Activated naive CD4-positive, alpha-beta T cell treated with anti-CD3 and anti-CD28 coated beads for 36 hours (primary cell): ENCODE measurements at places on chromosomes 5 and 9. TPM values are rescaled to one million over a fixed set of nuclear protein-coding genes. Genes with fewer than 3 reads are reported as not detected.

DNA sequence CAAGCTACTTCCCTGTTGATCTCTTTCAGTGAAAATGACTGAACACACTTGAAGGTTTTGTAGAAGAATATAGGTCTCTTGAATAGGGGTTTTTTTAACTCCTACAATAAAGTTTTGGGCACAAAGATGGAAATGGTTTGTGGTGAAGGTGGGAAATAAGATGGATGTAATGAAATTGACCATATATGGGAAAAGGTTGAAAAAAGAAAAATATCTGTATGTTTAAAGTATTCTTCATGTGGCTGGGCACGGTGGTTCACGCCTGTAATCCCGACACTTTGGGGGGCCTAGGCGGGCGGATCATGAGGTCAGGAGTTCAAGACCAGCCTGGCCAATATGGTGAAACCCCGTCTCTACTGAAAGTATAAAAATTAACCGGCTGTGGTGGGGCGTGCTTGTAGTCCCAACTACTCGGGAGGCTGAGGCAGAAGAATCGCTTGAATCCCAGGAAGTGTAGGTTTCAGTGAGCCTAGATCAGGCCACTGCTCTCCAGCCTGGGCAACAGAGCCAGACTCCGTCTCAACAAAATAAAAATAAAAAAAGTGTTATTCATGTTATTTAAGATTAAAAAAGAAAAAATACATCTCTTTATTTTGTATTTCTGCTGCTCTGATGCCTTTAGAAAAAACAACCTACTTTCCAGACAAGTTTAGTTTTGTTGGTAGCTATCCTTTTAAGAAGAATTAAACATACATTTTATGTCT is 2.2 kb downstream of the RBM27 start:
- no peaks in the 10 kb centered on the region for H3K27me3 ChIP-seq
- H3K27ac ChIP-seq, result peak overlapping the region; percentile 68
- no peak for DNase-seq

DNA sequence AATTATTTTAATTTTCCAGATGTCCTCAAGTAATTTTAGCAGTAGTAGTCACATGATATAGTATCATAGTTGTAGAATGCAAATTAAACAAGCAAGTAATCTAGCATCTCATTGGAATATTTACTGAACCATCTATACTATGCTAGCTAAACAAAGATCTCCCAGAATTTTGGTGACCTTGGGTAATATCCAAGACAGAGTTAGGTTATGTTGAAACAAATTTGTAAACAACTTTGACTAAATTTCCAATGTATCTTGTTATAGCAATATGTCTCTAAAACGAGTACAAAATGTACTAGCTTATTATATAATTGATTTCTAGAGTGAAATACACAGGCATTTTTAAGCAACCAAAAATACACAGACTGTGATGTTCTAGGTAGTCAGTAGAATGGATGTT is 41.5 kb downstream of the VCAN start:
- no peak for DNase-seq
- H3K27me3 ChIP-seq, result peaks cover 11% of the 10 kb centered on the region
- H3K4me1 ChIP-seq, result no peaks in the 10 kb centered on the region
- no peak overlapping the region for H3K27ac ChIP-seq
- no peak overlapping the region for H3K4me3 ChIP-seq

- H3K27me3 ChIP-seq, result no peaks in the 10 kb centered on the region
- no peaks in the 10 kb centered on the region for H3K36me3 ChIP-seq
- H3K4me1 ChIP-seq, result no peaks in the 10 kb centered on the region
- no peak for DNase-seq
- H3K27ac ChIP-seq, result no peak overlapping the region
- no peak overlapping the region for H3K4me3 ChIP-seq
Observed at GRCh38 chr9:17398350-17398749, 180.5 kb upstream of the SH3GL2 start.

DNA sequence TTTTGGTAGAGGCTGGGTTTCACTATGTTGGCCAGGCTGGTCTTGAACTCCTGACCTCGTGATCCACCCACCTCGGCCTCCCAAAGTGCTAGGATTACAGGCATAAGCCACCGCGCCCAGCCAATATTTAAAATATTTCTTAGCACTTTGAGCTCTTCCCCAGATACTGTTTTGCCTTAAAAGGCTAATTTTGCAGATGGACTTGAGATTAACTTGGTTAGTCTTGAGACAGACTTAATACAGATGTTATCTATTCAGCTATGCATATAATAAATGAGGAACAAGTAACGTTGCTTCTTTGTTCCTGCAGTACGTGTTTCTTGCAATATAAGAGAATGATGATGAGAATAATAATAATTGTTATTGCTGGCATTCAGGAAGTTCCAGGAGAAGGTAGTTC is 56.3 kb downstream of the PCSK5 start:
- no peaks in the 10 kb centered on the region for H3K27me3 ChIP-seq
- no peak overlapping the region for H3K4me3 ChIP-seq
- H3K27ac ChIP-seq, result no peak overlapping the region

GRCh38 chr9:131379056-131379455 is 14.8 kb upstream of the PRRC2B start:
- no peaks in the 10 kb centered on the region for H3K27me3 ChIP-seq
- H3K27ac ChIP-seq, result no peak overlapping the region
- H3K4me3 ChIP-seq, result no peak overlapping the region
- H3K4me1 ChIP-seq, result no peaks in the 10 kb centered on the region

GRCh38 chr5:166497496-166498104 is 1793.8 kb upstream of the WWC1 start:
- no peak overlapping the region for H3K27ac ChIP-seq
- no peaks in the 10 kb centered on the region for H3K36me3 ChIP-seq
- no peak overlapping the region for H3K4me3 ChIP-seq
- no peaks in the 10 kb centered on the region for H3K4me1 ChIP-seq

DNA sequence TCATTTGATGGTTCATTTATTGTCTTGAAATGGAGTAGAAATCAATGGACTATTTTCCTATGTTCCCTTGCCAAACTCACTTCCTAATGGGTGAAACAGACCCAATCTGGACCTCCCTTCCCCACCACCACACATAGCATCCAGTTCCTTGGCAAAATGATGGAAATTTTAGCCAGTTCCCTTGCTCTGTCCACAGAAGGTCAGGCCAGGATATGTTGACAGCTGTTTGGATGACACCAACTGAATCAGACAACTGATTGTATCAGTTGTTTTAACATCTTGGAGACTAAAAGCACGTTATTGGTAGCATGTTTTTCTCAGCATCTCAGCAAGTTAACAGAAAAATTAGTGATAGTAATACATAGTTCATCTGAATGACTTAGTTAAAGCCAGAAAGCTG is 534.8 kb downstream of the PSAT1 start:
- no peak overlapping the region for H3K4me3 ChIP-seq
- no peaks in the 10 kb centered on the region for H3K36me3 ChIP-seq
- no peak overlapping the region for H3K27ac ChIP-seq
- H3K4me1 ChIP-seq, result no peaks in the 10 kb centered on the region
- DNase-seq, result no peak
- H3K27me3 ChIP-seq, result no peaks in the 10 kb centered on the region

DNA sequence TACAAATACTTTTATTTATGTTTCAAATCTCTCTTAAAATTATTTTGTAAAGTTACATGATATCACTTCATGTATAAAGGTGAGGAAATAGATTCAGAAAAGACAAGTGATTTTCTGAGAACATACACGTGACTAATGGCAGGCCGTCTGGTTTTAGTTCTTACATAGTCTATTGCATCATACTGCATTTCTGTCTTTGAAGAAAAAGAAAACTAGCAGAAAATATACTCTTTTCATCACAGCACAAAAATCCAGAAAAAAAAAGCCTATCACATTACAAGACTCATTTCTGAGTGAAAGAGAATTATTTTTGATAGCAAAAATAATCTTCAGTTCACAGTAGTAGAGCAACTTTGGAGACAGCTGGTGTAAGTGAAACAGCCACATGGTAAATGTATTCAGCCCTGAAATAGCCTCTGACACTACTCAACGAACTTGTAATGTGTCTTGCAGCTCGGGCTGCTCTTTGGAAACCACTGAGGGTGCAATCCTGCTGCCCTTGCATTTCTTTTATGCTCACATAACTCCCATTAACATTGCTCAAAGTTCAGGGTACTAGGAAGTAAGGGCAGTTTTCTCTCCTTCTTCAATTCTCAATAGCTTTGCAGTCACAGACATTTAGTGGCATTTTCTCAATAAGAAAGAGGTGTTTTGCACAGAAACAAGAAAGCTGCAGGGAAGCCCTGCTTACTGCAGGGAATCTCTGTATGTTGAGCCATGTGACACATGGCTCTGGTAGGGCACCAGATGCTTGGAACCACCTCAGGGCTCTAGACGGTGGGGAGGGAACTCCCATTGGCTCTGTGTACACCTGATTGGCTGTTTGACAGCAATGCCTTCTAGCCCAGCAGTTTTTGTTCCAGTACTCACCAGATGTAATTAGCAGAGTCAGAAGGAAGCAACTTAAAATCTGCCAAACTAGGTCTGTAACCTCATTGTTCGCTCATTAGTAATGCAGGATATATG is 845.3 kb upstream of the PTPRD start:
- no peak overlapping the region for H3K4me3 ChIP-seq
- H3K4me1 ChIP-seq, result no peaks in the 10 kb centered on the region
- H3K27me3 ChIP-seq, result no peaks in the 10 kb centered on the region
- H3K36me3 ChIP-seq, result no peaks in the 10 kb centered on the region
- DNase-seq, result no peak

- peaks cover 43% of the 10 kb centered on the region for H3K27me3 ChIP-seq
- peaks cover 10% of the 10 kb centered on the region for H3K4me1 ChIP-seq
- H3K4me3 ChIP-seq, result peak overlapping the region; percentile 62
- no peaks in the 10 kb centered on the region for H3K36me3 ChIP-seq
Observed at GRCh38 chr9:87336914-87337333, 160.7 kb upstream of the DAPK1 start.

- H3K27ac ChIP-seq, result no peak overlapping the region
- DNase-seq, result no peak
- H3K36me3 ChIP-seq, result no peaks in the 10 kb centered on the region
Observed at GRCh38 chr5:155728146-155728856, 598.7 kb upstream of the SGCD start.

DNA sequence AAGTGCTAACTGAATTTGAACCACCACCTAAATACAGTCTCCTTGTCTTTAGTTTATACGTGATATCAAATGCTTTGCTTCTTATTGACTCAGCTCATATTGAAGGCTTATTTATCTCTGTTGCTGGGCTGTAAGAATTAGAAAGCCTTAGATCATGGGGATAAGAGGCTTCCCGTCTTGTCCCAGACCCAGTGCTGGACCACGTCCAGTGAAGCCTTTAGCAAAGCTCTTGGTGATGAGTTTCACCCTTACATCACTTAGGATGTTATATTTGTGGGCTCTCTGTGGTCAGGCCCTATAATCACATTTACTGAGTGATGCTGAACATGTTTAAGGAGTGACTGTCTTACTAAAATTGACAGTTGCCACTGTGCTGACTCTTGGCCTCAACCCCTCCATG is 11.2 kb downstream of the FAM240B start:
- no peaks in the 10 kb centered on the region for H3K4me1 ChIP-seq
- peaks cover 23% of the 10 kb centered on the region for H3K27me3 ChIP-seq
- H3K4me3 ChIP-seq, result no peak overlapping the region
- DNase-seq, result no peak
- H3K36me3 ChIP-seq, result no peaks in the 10 kb centered on the region

- H3K27ac ChIP-seq, result no peak overlapping the region
- no peaks in the 10 kb centered on the region for H3K27me3 ChIP-seq
- no peak for DNase-seq
Observed at GRCh38 chr9:93236541-93237206, 52.7 kb downstream of the WNK2 start.

GRCh38 chr5:52469835-52470234 is 317.9 kb upstream of the ITGA1 start:
- no peak overlapping the region for H3K27ac ChIP-seq
- no peak overlapping the region for H3K4me3 ChIP-seq
- no peaks in the 10 kb centered on the region for H3K27me3 ChIP-seq
- no peaks in the 10 kb centered on the region for H3K36me3 ChIP-seq

DNA sequence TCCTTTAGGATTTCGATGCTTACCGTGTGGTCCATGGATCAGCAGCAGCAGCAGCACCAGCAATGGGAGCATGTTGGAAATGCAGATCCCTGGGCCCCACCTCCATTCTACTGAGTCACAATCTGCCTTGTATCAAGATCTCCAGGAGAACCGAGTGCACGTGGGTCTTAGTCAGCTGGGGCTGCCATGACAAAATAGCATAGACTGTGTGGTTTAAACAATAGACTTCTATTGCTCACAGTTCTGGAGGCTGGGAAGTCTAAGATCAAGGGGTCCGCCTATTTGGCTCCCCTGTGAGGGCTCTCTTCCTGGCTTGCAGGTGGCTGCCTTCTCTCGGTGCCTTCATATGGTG is 1.3 kb upstream of the PROP1 start:
- peaks cover 16% of the 10 kb centered on the region for H3K27me3 ChIP-seq
- no peaks in the 10 kb centered on the region for H3K4me1 ChIP-seq
- DNase-seq, result no peak
- H3K4me3 ChIP-seq, result no peak overlapping the region
- H3K36me3 ChIP-seq, result no peaks in the 10 kb centered on the region

GRCh38 chr5:159576902-159577301 is 246.6 kb upstream of the IL12B start:
- H3K4me1 ChIP-seq, result no peaks in the 10 kb centered on the region
- no peak overlapping the region for H3K4me3 ChIP-seq
- H3K36me3 ChIP-seq, result no peaks in the 10 kb centered on the region

DNA sequence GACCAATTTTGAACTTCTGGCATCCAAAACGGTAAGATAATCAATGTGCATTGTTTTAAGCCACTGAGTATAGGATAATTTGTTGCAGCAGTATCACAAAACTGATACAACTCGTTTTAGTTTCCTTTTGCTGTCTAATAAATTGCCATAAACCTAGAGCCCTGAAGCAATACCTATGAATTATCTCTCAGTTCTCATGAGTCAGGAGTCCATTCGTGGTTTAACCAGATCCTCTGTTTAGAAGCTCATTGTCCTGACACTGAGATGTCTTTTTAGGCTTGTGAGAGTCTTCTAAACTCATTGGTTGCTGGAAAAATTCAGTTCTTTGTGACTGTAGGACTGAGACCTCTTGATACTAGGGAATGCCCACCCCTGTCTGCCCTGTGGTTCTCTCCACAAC is 262.9 kb downstream of the SEMA5A start:
- no peaks in the 10 kb centered on the region for H3K4me1 ChIP-seq
- H3K27ac ChIP-seq, result no peak overlapping the region
- no peaks in the 10 kb centered on the region for H3K36me3 ChIP-seq
- DNase-seq, result no peak
- no peak overlapping the region for H3K4me3 ChIP-seq

DNA sequence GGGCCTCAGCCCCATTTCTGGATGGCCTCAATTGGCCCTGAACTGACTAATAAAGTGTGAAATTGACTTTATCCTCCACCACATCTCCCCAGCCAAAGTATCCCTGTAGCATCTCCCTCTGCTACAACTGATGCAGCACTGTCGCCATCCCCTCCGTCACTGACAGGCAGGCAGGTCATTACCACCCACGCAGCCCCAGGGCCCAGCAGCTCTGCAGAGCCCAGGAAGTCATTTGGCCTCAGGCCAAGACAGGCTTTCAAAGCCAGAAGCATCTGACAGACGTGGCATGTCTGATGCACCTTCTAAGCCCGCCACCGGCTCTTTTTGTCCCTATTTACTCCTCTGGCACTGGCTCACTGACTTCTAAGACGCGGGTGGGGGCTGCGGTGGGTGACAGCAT is 65.3 kb downstream of the ARHGEF37 start:
- H3K27me3 ChIP-seq, result no peaks in the 10 kb centered on the region
- H3K27ac ChIP-seq, result no peak overlapping the region
- H3K4me3 ChIP-seq, result no peak overlapping the region
- no peaks in the 10 kb centered on the region for H3K36me3 ChIP-seq

FCHO2 gene
- total RNA-seq, result 0.54 TPM

NRARP gene
- total RNA-seq, result 2.2 TPM

KCNN2 gene
- not detected for total RNA-seq

PCDHGA10 gene
- not detected for total RNA-seq

PCDHA3 gene
- not detected for total RNA-seq

SLCO4C1 gene
- not detected for total RNA-seq

CORO2A gene
- total RNA-seq, result 8.1 TPM

SLC25A2 gene
- total RNA-seq, result not detected
